DMS 273 treated with DMSO at 0.1 percent for 48 hours (cell line): ENCODE measurements at places on chromosomes 4 and X.

- DNase-seq: no peak
These were observed 117.2 kb downstream of the SH3RF1 start for GRCh38 chr4:169153481-169154087.

DNA sequence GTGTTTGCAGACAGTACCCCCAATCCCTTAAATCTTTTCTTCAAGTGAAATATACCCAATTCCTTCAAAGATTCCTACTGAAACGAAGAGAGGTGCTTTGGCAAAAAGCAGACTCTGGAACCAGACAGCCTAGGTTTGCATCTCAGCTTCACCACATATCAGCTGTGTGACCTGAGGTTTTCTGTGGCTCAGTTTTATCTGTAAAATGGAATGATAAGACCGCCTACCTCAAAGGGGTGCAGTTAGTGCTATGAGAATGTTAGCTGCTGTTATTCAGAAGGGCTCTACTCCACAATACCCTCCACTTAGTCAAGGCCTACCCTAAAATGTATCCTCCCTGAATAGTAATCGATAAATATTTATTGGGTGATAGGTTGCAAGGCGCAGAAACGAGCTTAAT lies 664 bp downstream of the PIR start:
- DNase-seq: no peak

GRCh38 chrX:104325213-104325585 lies 70.5 kb upstream of the ESX1 start:
- no peak for DNase-seq

DNA sequence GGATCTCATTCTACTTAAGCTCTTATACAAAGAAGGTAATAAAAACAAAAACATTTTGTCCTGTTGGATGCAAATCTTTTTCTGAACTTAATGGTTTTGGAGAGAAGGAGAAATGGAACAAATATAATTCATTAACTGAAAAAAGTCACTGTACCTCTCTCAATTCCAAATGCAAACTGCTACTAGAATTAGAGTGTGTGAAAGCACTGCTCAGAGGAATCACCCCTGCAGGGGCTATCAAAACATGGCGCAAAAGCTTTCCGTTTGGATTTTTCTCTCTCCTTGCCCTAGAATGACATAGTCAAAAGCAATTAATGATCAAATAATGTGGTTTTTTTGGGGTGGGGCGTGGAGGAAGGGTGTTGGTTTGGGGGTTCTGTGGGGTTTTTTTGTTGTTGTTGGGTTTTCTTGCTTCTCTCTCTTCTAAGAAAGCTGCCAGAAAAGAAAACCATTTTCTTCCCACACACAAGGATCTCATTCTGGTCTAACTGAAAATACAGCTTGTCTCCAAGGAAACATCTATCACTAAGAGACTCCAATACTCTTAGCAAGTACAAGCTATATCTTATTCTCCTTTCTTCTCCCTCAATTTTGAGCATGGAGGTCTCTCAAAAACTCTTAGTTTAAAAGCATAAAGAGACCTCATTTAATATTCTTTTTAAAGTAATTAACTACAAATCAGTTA lies 41.6 kb downstream of the USP46 start:
- no peak for DNase-seq

- DNase-seq: no peak
These were observed 51.7 kb downstream of the HAND2 start for GRCh38 chr4:173478201-173478912.

- DNase-seq: no peak
These were observed 123.4 kb downstream of the HMX1 start for GRCh38 chr4:8748236-8748575.

- DNase-seq: no peak
These were observed 56.7 kb downstream of the PROM1 start for GRCh38 chr4:16027114-16027513.

- no peak for DNase-seq
These were observed 115.5 kb downstream of the FNIP2 start for GRCh38 chr4:158884280-158884679.

GRCh38 chrX:40018041-40018440 lies 79.7 kb downstream of the BCOR start:
- no peak for DNase-seq

GRCh38 chr4:184294606-184295133 lies 77.0 kb upstream of the ENPP6 start:
- DNase-seq: no peak

DNA sequence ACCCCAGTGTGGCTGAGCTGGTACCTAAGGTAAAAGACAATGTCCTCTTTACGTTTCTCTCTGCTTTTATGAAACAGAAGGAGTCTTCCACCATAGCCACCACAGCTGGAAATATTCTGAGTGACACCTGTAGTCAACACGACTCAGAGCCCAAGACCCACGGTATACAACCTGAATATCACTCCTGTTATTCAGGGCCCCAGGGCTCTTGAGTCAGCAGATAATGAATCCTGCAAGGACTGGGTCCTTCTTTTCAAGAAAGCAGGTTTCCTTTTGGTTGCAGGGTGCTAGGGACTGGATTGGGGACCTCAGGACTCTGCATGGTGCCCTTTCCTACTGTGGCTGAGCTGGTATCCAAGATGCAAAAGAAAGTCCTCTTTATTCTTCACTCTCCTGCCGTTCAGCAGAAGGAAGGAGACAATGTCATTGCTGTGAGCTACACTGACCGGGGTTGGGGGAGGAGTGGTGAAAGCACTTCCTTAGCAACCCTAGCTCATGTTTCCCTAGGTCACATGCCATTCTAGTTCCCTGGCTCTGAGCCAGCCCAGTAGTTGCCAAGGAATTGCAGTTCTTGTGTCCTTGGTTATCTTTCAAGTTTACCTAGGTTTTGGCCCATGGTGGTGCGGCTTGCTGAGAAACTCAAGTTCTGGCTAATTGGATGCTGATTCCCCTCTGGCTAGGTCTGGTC lies 23.7 kb upstream of the UNC5C start:
- DNase-seq: no peak

DNA sequence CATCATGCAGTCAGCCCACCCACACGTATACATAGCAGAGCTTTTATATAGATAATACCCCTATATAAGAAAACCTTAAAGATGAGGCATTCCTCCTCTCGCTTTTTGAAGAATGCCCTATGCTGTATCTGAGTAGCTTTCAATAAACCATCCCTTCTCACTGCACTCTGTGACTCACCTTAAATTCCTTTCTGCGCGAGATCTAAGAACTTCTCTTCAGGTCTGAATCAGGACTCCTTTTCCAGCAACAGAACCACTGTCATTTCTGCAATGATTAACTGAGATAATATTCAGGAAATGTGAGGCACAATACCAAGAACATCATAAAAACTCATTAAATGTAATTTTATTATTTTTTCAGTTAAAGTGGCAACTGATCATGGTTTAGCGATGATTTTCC lies 76.4 kb upstream of the DCLK2 start:
- no peak for DNase-seq

- DNase-seq: no peak
These were observed 48.4 kb upstream of the PAK3 start for GRCh38 chrX:111047575-111047974.

GRCh38 chr4:138961129-138961528 lies 54.5 kb upstream of the NOCT start:
- no peak for DNase-seq

DNA sequence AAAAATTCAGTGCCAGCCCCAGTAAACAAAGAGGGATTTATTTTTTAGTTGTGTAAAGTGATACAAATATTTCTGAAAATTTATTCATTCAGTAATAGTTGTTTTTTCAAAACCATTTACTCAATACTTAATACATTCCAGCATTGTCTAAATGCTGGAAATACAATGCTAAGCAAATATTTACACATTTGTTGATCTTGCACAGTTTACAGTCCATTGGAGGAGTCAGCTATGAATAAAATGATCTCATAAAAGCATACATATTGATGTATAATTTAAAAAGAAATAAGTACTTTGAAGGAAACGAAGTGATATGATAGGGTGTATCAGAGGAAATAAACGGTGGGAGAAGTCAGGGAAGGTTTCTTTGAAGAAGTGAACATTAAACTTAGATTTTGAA lies 1942.1 kb upstream of the ADGRL3 start:
- no peak for DNase-seq

DNA sequence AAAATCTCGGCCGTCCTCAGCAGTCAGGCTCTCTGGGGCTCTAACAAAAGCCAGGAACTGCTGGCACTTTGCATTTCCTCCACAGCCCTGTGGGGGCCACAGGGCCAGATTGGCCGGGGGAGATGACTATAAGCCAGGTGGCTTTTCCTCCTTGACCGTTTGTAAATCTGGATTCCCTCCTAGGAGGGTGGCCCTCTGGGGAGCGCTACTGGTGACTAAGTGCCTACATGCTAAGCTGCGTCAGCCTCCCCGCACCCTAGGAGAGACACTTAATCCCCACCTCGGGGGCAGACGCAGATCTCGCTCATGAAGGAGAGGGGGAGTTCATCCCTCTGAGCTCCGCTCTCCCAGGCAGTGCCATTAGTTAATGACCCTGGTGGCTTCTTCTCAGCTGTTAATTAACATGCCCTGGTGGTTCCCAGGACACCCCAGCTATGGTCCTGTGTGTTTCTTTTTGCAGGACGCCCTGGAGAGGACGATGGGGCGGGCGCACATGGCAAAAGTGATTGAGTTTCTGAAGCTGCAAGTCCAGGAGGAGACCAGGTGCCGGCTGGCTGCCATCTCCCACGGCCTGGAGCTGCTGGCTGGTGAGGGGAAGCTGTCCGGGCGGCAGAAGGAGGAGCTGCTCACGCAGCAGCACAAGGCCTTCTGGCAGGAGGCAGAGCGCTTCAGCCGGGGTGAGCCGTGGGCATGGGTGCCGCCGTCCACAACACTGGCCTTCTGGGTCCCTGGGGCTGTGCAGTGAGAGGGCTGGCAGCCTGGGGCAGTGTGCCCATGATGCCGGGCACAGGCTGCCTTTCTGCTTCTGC lies 41.6 kb downstream of the EVC start:
- no peak for DNase-seq

DNA sequence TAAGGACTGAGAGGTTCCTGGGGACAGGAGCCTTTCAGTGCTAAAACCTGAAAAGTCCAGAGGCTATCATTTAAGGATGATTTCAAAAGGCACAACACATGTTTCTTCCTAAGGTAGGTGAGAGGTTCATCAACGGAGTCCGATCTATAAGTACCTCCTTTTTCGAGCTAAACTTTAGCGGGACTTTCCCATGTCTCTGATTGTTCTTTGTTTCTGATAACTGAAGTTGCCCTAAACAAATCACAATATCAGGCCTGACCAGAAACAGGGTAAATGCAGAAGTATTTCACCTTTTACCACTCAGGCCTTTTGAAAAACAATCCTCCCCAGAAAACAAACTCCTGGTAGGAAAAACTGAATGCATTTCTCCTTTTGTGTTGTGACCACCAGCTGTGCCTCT lies 17.6 kb downstream of the PIR start:
- no peak for DNase-seq

DNA sequence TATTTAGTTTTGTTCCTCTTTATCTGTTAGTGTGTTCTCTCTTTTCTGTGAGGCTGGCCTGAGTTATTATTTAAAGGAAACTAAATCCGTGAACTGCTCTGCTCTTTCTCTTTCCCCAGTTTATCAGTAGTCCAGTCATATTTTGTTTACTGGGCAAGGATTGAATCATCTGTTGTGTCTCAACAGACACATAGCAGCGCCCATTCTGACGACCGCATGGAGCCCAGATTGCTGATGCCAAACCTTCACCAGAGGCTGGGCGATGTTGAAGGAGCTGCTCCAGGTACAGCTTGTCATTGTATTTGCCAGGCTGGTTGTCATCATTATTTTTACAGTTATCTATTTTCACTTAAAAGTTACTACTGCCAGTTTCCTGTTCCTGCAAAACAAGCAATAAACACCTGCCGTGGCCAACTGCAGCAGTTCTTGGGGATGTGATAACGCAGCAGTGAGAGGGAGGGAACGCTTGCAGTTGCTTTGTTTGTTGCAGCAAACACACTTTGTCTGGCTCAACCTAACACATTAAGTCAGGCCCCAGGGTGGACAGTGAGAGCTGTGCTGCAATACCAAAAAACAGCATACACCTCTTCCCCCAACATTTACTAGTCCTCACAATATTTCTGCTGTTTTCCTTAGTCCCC lies 10.1 kb downstream of the REELD1 start:
- DNase-seq: no peak

- no peak for DNase-seq
These were observed 56.9 kb upstream of the PRPS1 start for GRCh38 chrX:107571296-107571998.

- no peak for DNase-seq
These were observed 110.6 kb upstream of the PNPLA4 start for GRCh38 chrX:8037593-8038348.

DNA sequence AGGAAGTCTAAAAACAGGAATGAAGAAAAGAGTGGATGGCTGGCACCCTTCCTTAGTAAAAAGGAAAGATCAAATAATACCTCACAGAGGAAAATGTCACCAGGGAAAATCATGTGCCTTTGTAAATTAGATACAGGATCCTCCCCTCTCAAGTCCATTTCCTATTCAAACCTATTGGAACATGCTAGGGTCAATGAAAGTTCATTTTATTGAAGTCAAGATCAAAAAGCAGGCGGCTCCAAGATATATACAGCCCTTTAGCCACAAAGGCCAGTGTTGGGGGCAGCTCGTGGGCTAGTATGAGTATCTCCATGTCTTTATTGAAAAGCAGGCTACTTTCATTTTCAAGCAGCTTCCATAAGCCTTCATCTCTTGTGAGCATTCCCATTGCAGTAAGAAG lies 141.1 kb downstream of the QDPR start:
- DNase-seq: no peak

- DNase-seq: no peak
These were observed 6.3 kb downstream of the MAGEB1 start for GRCh38 chrX:30253257-30253656.

- no peak for DNase-seq
These were observed 41.1 kb downstream of the AFF1 start for GRCh38 chr4:86975927-86976326.

DNA sequence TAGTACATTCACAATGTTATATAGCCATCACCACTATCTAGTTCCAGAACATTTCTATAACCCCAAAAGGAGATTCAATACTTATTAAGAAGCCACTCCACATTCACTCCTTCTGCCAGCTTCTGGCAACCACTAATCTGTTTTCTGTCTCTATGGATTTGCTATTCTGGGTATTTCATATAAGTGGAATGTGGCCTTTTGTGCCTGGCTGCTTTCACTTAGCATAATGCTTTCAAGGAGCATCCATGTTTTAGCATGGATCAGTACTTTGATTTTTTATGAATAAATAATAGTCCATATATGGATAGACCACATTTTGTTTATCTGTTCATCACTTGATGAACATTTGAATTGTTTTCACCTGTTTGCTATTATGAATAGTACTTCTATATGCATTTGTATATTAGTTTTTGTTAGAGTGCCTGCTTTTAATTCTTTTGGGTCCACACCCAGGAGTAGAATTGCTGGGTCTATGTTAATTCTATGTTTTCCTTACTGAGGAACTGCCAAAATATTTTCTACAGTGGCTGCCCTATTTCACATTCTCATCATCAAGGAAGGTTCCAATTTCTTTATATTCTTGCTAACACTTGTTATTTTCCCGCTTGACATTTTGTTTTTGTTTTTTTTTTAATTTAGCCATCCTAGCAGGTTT lies 16.6 kb upstream of the SMIM9 start:
- no peak for DNase-seq

DNA sequence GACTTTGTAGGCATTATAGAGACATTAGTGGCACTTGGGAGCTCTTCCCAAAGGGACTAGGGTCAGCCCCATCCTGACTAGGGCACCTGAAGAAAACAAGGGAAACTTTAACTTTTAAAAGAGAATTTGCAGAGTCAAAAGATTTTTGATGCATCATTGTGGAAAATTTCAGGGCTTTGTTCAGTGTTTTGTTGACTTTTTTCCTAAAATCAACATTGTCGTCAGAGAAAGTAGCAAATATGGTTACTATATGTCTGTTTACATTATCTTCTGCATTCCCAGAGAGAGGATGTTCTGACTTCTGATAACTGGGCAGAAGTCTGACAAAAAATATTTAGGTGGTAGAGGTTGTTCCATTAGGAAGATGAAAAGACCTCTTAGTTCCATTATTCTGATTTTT lies 51.9 kb downstream of the LUZP4 start:
- DNase-seq: no peak
